ENCODE measurements at places on chromosomes 6 and 20. TPM values are rescaled to one million over a fixed set of nuclear protein-coding genes. Genes with fewer than 3 reads are reported as not detected.

DNA sequence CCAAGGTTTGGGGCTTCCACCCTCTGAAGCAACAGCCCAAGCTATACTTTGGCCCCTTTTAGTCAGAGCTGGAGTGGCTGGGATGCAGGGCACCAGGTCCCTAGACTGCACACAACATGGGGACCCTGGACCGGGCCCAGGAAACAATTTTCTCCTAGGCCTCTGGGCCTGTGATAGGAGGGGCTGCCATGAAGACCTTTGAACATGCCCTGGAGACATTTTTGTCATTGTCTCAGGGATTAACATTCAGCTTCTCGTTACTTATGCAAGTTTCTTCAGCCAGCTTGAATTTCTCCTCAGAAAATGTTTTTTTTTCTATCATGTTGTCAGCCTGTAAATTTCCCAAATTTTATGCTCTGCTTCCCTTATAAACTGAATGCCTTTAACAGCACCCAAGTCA lies 82.3 kb downstream of the LRRC1 start:
- H3K36me3 ChIP-seq: no peaks in the 10 kb centered on the region
- no peak for DNase-seq
- H3K4me1 ChIP-seq: no peaks in the 10 kb centered on the region

DNA sequence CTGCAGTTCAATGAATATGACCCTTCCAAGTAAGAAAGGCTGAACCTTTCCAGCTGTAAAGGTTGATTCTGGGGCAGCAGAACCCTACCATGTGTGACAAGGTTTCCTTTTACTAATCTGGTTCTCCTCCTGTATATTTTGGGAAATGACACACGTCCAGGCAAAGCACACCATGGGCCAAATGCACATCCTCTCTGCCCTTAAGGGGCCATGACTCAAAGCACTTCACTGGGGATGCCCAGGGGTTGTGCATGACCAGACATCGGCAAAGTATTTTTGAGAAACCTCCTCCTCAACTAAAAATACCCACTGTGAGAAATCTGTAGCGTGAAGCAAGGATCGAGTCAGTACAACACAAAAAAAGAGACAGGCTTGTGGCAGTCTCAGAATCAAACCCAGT lies 174.7 kb downstream of the BACH2 start:
- no peak overlapping the region for H3K27ac ChIP-seq
- no peak for DNase-seq
- H3K36me3 ChIP-seq: no peaks in the 10 kb centered on the region

DNA sequence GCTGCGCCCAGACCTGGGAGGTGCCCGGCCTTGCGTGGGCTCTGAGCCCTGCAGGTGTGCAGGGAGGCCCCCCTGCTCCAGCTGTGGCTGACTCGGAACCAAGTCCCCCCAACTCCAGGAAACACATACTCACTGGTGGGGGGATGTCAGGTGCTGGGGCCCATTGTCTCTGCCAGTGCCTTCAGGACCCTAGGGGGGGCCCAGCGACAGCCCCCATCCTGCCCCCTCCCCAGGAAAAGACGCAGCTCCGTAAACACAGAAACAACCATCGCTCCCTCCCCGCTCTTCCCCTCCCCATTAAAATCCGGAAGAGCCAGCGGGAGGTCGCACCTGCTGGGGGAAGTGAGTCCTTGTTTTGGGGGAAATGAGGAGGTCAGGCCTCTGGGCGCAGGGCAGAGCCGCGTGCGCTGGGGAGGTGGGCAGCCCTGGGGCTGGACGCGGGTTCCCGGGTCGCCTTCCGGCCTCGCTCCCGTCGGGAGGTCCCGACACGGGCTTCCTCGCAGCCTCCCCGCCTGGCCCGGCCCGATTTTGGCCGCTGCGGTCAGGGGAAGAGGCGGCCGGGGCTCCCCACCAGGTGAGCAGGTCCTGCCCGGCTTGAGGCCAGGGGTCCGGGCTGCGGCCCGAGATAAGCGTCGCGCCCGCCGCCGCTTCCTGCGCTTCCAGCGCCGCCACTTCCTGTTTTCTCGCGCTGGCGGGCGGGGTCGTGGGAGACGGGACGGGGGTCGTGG lies 6.2 kb downstream of the C20orf204 start:
- peaks cover 2% of the 10 kb centered on the region for H3K27me3 ChIP-seq
- no peaks in the 10 kb centered on the region for H3K36me3 ChIP-seq
- H3K4me1 ChIP-seq: peaks cover 2% of the 10 kb centered on the region
- H3K4me3 ChIP-seq: no peak overlapping the region

GRCh38 chr6:17032590-17032987 lies 69.3 kb upstream of the STMND1 start:
- H3K27ac ChIP-seq: no peak overlapping the region
- peaks cover 3% of the 10 kb centered on the region for H3K4me1 ChIP-seq
- no peaks in the 10 kb centered on the region for H3K27me3 ChIP-seq
- no peak for DNase-seq

- no peak overlapping the region for H3K4me3 ChIP-seq
- no peaks in the 10 kb centered on the region for H3K27me3 ChIP-seq
- no peaks in the 10 kb centered on the region for H3K36me3 ChIP-seq
- no peak overlapping the region for H3K27ac ChIP-seq
- DNase-seq: no peak
Measured at GRCh38 chr6:21952367-21952766, 344.5 kb downstream of the PRL start.

- no peak for DNase-seq
- H3K27ac ChIP-seq: no peak overlapping the region
- no peaks in the 10 kb centered on the region for H3K36me3 ChIP-seq
- H3K4me1 ChIP-seq: peaks cover 8% of the 10 kb centered on the region
Measured at GRCh38 chr6:150354754-150355571, 13.8 kb upstream of the IYD start.

DNA sequence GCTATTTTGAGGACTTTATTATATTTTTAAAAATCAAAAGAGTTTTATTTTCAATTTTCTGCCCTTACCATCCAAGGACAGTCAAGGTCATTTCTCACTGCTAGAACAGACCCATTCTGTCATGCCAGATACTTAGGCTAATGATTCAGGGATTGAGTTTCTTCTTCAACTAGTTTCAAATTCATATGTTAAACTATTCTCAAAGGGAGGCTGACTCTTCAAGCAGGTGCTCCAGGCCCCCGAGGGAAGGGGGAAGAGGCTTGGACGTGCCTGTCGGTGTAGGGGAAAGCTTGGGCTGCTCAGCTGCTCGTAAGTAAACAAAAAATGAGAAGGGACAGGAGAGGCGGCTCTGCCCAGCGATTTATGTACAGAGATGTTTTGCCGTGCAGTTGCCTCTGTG lies 69.4 kb upstream of the MYLIP start:
- H3K36me3 ChIP-seq: no peaks in the 10 kb centered on the region
- DNase-seq: no peak
- H3K4me1 ChIP-seq: no peaks in the 10 kb centered on the region
- H3K27ac ChIP-seq: no peak overlapping the region
- H3K27me3 ChIP-seq: no peaks in the 10 kb centered on the region

- no peak for DNase-seq
- H3K27ac ChIP-seq: no peak overlapping the region
- H3K27me3 ChIP-seq: no peaks in the 10 kb centered on the region
- no peaks in the 10 kb centered on the region for H3K4me1 ChIP-seq
- H3K36me3 ChIP-seq: no peaks in the 10 kb centered on the region
Measured at GRCh38 chr6:5054245-5054873, 30.8 kb upstream of the PPP1R3G start.

- H3K36me3 ChIP-seq: no peaks in the 10 kb centered on the region
- no peak for DNase-seq
- H3K4me1 ChIP-seq: no peaks in the 10 kb centered on the region
- no peak overlapping the region for H3K4me3 ChIP-seq
- no peaks in the 10 kb centered on the region for H3K27me3 ChIP-seq
Measured at GRCh38 chr6:90048206-90048967, 154.1 kb downstream of the GJA10 start.

- H3K27ac ChIP-seq: no peak overlapping the region
- H3K4me1 ChIP-seq: no peaks in the 10 kb centered on the region
- DNase-seq: no peak
- no peaks in the 10 kb centered on the region for H3K36me3 ChIP-seq
- H3K4me3 ChIP-seq: no peak overlapping the region
Measured at GRCh38 chr20:40159276-40159675, 529.8 kb downstream of the MAFB start.

DNA sequence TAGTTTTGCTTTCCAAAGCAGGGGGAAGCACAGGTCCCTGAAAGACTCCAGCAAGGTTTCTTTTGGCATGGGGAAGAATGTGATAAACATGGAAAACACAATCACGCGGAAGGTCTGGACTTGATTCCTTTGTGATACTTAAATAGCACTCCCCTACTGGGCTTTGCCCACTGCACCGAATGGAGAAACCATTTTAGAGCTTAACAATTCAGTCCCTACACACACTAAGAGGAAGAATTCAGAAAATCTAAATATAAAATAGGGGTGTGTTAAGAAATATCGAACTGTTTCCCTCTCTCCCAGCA lies 71.4 kb upstream of the NHSL1 start:
- H3K36me3 ChIP-seq: no peaks in the 10 kb centered on the region
- peaks cover 5% of the 10 kb centered on the region for H3K4me1 ChIP-seq
- DNase-seq: no peak
- H3K27ac ChIP-seq: no peak overlapping the region
- H3K4me3 ChIP-seq: no peak overlapping the region
- no peaks in the 10 kb centered on the region for H3K27me3 ChIP-seq

GRCh38 chr6:15536198-15536955 lies 126.5 kb downstream of the DTNBP1 start:
- DNase-seq: no peak
- H3K36me3 ChIP-seq: no peaks in the 10 kb centered on the region
- no peaks in the 10 kb centered on the region for H3K27me3 ChIP-seq
- no peak overlapping the region for H3K27ac ChIP-seq

GRCh38 chr6:104537180-104537579 lies 322.5 kb downstream of the HACE1 start:
- H3K4me3 ChIP-seq: no peak overlapping the region
- no peak overlapping the region for H3K27ac ChIP-seq
- DNase-seq: no peak
- no peaks in the 10 kb centered on the region for H3K27me3 ChIP-seq

DNA sequence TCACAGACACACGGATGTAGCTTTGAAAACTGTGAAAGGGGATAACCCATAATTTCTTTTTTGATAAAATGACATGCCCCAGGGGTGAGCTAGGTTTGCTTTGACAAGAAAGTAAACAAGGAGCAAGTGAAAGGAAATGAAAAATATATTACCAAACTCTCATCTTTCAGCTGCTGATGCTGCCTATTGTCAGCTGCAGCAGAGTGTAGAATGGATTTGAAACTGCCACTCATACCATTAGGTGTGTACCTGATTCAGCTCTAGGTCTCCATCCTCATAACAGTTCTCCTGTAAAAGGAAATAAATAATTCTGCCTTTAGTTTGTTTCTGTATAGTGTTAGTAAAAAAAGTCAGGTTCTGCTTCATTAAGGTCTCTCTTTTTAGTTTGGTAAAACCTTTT lies 415.1 kb upstream of the MARCKS start:
- no peak overlapping the region for H3K4me3 ChIP-seq
- no peak overlapping the region for H3K27ac ChIP-seq
- DNase-seq: no peak
- H3K27me3 ChIP-seq: no peaks in the 10 kb centered on the region
- no peaks in the 10 kb centered on the region for H3K4me1 ChIP-seq

- H3K4me1 ChIP-seq: peaks cover 2% of the 10 kb centered on the region
- no peak overlapping the region for H3K27ac ChIP-seq
- DNase-seq: no peak
Measured at GRCh38 chr6:35417979-35418661, 34.0 kb upstream of the FANCE start.

DNA sequence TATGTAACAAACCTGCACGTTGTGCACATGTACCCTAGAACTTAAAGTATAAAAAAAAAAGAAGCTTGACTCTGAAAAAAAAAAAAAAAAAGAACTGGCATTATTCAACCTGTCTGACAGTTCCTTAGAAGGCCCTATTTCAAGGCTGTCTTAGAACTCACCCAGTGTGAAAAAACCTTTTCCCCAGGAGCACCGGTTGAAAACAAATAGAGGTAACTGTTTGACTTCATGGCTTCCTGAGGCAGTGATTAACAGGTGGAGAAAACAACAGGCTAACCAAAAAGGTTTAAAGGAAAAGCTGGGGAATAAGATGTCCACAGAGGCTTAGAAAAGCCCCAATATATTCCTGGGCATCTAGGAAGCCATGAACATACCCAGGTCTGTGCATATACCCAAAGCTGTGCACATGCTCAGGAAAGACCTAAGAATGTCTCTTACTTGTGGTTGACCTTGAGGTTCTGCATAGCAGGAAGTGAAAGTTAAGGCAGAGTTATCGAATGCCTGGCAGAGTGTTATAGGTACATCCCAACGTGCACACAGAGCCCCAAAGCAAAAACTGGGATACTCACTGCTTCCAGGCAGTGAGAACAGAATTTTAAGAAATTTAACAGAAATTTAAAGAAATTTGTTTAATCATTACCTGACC lies 7.0 kb downstream of the UQCC1 start:
- no peak overlapping the region for H3K27ac ChIP-seq
- no peaks in the 10 kb centered on the region for H3K36me3 ChIP-seq
- H3K4me1 ChIP-seq: no peaks in the 10 kb centered on the region

GRCh38 chr6:154239392-154239791 lies 117.2 kb downstream of the IPCEF1 start:
- no peak overlapping the region for H3K4me3 ChIP-seq
- H3K27me3 ChIP-seq: no peaks in the 10 kb centered on the region
- H3K36me3 ChIP-seq: no peaks in the 10 kb centered on the region
- H3K4me1 ChIP-seq: no peaks in the 10 kb centered on the region
- no peak overlapping the region for H3K27ac ChIP-seq
- no peak for DNase-seq

- no peaks in the 10 kb centered on the region for H3K27me3 ChIP-seq
- no peak for DNase-seq
- no peak overlapping the region for H3K4me3 ChIP-seq
- H3K27ac ChIP-seq: no peak overlapping the region
Measured at GRCh38 chr6:72457738-72458137, 164.1 kb upstream of the KCNQ5 start.

- H3K27me3 ChIP-seq: no peaks in the 10 kb centered on the region
Measured at GRCh38 chr20:62183426-62184142, 756 bp downstream of the MTG2 start.

GRCh38 chr6:71537717-71538116 lies 249.1 kb downstream of the OGFRL1 start:
- DNase-seq: no peak
- no peak overlapping the region for H3K27ac ChIP-seq
- no peak overlapping the region for H3K4me3 ChIP-seq
- H3K36me3 ChIP-seq: no peaks in the 10 kb centered on the region

DNA sequence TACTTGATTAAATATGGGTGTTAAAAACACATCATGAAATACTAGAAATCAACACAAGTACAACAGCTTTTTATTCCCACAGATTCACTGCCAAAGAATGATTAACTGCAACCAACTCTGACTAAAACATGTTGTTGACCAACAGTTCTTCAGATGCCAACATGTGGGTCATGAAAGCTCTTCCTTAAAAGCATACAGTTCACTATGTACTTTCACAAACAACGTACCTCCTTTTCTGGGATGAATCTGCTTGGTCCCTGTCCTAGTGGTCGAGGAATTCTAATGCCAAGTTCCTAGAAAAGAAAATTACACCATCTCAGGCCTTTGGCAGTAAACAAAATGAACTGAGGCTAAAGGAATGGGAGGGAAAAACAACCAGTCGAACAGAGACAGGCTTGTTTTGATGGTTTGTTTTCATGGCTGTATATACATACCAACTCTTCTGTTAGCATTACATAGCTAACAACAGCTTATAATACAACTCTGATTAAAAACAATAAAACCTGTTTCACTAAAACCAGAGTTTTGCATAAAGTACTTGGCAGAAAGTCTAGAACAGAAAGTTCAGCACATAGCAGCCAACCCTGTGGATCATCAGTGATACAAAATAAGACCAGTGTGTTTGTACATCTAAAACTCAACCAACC lies 92.5 kb downstream of the SESN1 start:
- no peaks in the 10 kb centered on the region for H3K27me3 ChIP-seq
- no peaks in the 10 kb centered on the region for H3K36me3 ChIP-seq
- DNase-seq: no peak
- peak overlapping the region; percentile 40 for H3K27ac ChIP-seq

The HSPA1B gene
- 238 TPM for total RNA-seq

The ADGB gene
- 0.87 TPM for total RNA-seq

The WFDC10B gene
- total RNA-seq: not detected

All from ovary (tissue), 10 donors.